Stimulated activated CD4-positive, alpha-beta T cell treated with anti-CD3 and anti-CD28 coated beads, Interleukin-1b, Interleukin-23, amount 100 ng/mL, for 48 hours (primary cell): ENCODE measurements at places on chromosomes 5 and 9.
A peak's percentile ranks its signal among the peaks of the same experiment; 100 is the strongest.

GRCh38 chr9:22102146-22103053 is 93.3 kb upstream of the CDKN2B start:
- DNase-seq, result no peak

DNA sequence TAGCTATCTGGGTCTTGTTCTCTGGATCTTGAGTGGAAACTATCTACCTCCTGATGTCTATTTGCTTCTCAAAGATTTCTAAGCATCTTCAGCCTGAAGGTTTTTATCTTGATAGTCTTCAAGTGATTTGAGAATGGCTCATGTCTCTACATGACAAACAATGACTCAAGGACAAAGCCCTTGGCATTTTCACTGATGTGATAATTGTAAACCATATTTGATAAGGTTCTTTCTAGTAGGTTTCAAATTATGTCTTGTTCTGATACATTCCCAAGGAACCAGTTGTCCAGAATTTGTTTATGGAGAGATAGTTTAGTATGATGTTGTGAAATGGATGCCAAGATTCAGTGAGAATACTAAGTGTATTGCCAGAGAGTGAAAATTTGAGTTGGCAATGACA is 1079.3 kb upstream of the CDH9 start:
- DNase-seq, result no peak

- DNase-seq, result no peak
Measured at GRCh38 chr5:62717301-62717933, 138.8 kb downstream of the LRRC70 start.

DNA sequence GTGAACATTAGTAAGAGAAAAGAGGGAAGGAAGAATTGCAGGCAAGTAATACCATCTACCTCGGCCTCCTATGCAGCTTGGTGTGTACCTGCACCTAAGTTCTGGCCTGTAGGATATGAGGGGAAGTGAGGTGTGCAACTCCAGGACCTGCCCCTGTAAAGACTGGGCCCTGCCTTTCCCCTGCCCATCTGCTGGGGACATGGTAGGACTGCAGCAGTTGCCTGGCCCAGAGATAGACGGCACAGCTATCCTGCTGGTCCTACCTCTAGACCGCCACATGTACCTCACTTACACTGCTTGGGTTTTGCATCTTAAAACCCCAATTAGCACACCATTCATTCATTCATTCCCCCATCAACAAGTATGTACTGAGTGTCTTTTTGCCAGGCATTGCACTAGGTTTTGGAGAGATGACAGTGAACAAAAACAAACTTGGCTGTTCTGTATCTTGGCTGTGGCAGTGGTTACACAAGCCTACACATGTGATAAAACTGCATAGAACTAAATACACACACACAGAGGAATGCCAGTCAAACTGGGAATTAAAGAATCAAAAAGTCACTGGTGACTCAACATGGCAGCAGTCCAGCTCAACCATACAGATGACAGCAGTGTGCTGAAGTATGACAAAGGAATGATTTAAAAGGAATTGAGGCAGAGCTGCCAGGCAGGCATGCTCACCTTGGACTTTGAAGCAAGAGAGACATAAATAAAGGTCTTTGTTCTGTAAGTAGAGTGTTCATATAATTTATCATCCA is 23.3 kb upstream of the MGAT1 start:
- DNase-seq, result peak; percentile 69

GRCh38 chr5:111680737-111681413 is 76.1 kb downstream of the NREP start:
- DNase-seq, result no peak

GRCh38 chr5:109324931-109325330 is 84.8 kb downstream of the PJA2 start:
- no peak for DNase-seq

DNA sequence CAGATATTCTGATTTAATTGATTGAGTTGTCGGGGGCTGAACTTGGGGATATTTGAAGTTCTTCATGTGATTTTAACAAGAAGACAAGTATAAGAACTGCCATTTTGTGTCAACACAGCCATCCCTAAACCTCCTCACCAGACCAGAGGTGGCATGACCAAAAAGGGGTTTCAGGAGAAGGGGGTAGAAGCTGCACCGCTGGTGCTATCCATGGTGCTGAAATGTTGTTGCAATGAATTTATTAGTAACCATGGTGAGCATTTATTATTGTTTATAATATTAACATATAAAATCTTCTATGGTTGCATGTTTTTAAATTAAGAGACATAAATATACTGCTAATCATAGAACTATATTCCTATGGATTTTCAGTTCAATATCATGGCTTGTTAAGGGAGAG is 72.3 kb downstream of the GNA14 start:
- no peak for DNase-seq

- no peak for DNase-seq
Measured at GRCh38 chr5:125505115-125505514, 758.7 kb upstream of the ZNF608 start.

- DNase-seq, result no peak
Measured at GRCh38 chr9:83281306-83282255, 218.6 kb upstream of the RASEF start.

DNA sequence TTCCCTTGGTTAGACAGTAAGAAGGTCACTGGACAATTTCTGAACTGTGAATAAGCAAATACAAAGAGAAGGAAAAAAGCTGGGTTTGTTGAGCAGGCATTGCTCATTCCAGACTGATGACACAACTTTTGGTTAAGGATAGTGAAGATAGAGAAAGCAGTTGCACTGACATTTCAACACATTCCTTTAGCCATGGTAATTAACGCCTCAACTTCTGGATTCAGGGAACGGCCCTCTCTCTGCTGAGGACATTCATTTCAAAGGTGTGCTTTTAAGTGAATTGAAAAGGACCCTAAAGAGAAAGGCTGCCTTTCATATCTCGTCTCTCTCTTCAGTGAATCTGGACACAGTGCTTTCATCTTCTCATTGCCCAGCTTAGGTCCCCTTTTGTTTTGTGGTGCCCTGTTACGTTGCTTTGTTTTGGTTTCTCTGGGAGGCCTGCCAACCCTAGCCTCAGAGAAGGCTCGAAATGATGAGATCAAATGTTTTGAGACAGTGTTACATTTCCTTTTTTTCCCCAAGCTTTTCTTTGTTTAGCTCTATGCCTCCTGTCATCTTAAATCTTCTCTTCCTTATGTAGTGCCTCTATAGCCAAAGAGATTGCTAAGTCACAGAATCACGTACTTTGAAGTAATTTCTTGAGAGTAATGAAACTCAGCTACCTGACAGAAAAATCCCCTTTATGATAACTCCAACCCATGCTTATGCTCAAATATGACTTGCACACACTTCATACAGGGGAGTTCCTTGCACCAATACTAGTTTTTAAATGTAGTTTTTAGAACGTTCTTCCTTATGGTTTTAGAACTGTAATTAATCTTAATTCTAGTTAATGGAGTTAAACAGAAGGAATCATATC is 94.4 kb upstream of the IFNE start:
- DNase-seq, result peak; percentile 44

- DNase-seq, result no peak
Measured at GRCh38 chr5:161051920-161052500, 200.0 kb upstream of the ATP10B start.

- no peak for DNase-seq
Measured at GRCh38 chr5:172509405-172509781, 55.1 kb upstream of the SH3PXD2B start.

DNA sequence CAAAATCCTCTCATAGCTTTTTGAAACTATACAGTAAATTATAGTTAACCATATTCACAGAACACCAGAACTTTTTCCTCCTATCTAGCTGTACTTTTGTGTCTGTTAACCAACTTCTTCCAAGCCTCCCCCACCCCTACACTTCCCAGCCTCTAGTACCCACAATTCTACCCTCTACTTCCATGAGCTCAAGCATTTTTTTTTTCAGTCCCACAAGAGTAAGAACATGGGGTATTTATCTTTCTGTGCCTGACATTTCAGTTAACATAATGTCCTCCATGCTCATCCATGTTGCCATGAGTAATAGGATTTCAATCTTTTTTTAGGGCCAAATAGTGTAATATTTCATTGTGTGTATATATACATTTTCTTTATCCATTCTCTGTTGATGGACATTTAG is 128.3 kb upstream of the MAN2A1 start:
- no peak for DNase-seq

DNA sequence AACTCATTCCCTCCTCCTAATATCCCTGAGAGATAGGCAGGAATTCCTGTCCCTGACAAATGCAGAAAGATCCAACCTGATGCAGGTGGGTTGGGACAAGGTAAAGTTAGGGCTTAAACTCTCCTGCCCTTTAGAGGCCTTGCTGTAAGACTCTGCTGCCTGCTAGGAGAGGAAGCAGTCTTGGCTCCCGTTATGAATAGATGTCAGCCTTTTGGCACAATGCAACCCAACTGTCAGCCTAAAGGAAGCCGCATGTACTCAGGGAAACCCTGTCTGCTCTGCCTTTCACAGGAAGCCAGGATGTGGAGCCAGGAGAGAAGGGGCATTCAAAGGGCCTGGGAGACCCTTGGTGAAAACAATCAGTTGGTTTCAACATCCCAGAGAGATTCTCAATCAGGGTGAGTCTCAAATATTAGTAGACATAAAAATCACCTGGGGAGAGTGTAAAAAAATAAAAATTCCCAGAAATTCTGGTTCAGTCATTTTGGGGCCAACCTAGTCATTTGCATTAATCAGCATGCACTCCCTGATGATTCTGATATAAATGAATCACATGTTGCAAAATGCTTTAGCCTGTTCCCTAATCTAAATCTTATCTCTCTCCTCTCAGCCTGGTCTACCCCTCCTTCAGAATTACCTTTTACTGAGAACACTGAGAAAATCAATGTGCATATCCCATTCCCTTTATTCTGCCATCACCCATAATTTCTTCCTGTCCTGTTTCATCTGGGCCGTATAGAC is 136.2 kb upstream of the TRIM32 start:
- no peak for DNase-seq

DNA sequence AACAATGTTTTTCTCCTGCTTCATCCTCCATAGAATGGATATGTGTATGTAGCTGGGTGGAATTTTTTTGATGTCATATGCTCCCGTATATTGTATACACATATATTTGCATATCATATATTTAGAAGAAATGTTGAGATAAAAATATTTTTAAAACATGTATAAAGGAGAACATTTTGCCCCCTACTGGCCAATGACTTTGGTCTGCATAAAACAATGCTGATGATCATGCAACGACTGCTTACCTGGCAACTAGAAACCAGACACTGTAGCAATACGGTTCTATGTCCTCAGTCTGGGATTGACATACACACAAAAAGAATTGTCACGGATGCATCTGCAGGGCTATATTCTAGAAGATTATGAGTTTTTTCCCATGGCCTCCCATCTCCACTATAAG is 503.6 kb downstream of the ELAVL2 start:
- DNase-seq, result no peak

- no peak for DNase-seq
Measured at GRCh38 chr5:93330506-93330905, 250.5 kb downstream of the NR2F1-AS1 start.

DNA sequence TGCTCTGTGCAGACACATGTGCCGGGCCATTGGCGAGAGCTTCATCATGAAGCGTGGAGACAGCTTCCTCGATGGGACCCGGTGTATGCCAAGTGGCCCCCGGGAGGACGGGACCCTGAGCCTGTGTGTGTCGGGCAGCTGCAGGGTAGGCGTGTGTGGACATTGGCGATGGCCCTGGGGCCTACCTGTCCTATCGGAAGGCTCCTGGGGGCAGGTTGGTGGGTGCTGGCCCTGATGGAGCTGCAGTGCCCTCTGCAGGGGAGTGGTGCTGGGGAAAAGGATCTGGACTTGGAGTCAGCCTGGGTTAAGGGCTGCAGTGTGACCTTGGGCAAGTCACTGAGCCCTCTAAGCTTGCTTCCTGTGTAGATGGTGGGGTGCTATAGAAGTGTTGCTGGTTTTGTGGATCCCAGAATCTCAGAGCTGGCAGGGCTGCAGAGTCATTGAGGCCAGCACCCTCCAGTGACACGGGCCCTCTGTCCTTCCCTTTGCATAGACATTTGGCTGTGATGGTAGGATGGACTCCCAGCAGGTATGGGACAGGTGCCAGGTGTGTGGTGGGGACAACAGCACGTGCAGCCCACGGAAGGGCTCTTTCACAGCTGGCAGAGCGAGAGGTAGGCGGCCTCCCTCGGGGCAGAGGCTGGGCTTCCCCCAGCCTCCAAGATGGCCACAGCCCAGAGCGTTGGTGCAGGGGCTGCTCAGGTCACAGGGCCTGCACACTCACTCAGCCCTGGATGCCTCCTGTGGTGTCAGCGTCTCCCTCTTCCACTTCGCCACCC is 15.8 kb downstream of the ADAMTS13 start:
- no peak for DNase-seq

- DNase-seq, result no peak
Measured at GRCh38 chr9:123246534-123246933, 21.9 kb downstream of the STRBP start.

DNA sequence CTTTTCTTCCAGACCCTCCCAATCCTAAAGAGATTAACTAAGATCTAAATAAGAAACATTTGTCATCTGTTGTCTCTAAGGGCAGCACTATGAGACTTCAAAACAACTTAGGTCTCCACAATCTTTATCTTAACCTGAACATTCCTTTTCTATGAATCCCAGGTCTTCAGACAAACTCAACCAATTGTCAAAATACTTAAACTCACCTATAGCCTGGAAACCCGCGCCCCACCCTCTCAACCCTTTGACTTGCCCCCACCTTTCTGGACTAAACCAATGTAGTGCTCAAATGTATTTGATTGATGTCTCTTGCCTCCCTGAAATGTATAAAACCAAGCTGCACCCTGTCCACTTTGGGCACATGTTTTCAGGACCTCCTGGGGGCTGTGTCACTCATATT is 76.5 kb upstream of the DMRT1 start:
- DNase-seq, result no peak

DNA sequence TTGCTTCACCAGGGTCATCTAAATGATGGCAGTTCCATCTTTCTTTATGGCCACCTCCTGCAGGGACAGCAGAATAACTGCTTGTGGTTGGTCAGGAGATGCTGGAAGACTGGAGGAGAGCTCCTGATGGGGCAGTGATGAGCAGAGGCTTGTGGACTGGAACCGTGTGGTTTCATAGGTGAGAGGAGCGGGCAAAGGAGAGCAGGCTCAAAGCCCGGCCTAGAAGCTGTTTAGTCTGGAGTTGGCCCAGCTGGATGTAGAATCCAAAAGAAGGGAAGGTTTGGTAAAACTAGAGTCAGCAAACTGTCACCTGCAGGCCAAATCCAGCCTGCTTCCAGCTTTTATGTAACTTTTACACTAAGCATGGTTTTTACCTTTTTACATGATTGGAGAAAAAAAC is 32.9 kb upstream of the TLE1 start:
- DNase-seq, result no peak

GRCh38 chr9:117218951-117219350 is 195.9 kb downstream of the ASTN2 start:
- DNase-seq, result no peak

- no peak for DNase-seq
Measured at GRCh38 chr5:69042500-69042899, 51.3 kb upstream of the SLC30A5 start.

DNA sequence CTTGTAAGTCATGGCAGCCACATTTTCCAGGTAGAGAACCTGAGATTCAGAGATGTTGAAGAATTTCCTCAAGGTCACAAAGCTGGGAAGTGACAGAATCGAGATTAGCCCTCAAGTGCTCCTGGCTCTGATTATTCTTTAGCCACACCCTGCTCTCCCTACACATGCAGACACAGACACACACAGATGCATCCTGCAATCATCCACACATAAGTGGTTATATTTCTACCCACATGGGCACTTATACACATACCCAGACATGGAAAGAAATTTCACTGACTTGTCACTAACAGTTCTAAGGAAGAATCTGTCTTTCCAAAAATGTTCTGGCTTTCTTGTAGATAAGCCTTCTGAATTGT is 32.2 kb upstream of the GALNT10 start:
- no peak for DNase-seq

GRCh38 chr5:150044712-150045111 is 41.6 kb downstream of the CSF1R start:
- DNase-seq, result no peak

- DNase-seq, result no peak
Measured at GRCh38 chr9:95242613-95243012, 74.9 kb downstream of the FANCC start.
